ACHN (cell line): ENCODE measurements at places on chromosomes 3 and 15.

GRCh38 chr3:71243229-71243628 is 340.3 kb downstream of the FOXP1 start:
- no peak for DNase-seq

DNA sequence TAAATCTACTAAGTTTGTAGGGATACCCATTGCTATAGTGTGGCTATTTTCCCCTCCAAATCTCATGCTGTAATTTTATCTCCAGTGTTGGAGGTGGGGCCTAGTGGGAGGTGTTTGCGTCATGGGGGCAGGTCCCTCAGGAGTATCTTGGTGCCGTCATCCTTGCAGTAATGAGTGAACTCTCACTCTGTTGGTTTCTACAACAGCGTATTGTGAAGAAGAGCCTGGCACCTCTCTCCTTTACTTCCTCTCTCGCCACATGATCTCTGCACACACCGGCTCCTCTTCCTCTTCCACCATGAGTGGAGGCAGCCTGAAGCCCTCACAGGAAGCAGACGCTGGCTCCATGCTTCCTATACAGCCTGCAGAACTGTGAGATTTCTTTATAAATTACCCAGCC is 34.0 kb upstream of the TRPM1 start:
- DNase-seq: no peak

GRCh38 chr3:150784747-150785125 is 21.8 kb upstream of the SIAH2 start:
- DNase-seq: no peak

DNA sequence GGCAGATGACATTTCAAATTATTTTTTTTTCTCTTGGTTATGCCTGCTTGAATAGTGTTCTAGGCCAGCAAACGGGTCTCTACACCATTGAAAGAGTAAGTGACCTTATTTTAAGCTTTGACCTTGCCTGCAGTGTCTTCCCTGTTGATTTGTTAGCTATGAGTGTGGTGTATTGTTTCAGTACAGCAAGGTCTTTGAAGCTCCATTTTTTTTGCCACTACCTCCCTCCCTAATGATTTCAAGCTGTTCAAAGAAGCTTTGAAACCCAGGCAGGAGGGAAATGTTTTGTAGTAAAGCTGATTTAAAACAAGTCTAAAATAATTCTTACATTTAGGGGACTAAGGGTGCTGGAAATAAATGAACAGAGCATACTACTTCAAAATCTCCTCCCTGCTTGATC is 1249.8 kb downstream of the ROBO1 start:
- no peak for DNase-seq

- DNase-seq: no peak
These were observed 569 bp downstream of the TMEM266 start for GRCh38 chr15:76060118-76060989.

- DNase-seq: peak; percentile 61
These were observed 764 bp downstream of the UACA start for GRCh38 chr15:70762469-70763119.
